ENCODE measurements at places on chromosomes 7 and 10.

DNA sequence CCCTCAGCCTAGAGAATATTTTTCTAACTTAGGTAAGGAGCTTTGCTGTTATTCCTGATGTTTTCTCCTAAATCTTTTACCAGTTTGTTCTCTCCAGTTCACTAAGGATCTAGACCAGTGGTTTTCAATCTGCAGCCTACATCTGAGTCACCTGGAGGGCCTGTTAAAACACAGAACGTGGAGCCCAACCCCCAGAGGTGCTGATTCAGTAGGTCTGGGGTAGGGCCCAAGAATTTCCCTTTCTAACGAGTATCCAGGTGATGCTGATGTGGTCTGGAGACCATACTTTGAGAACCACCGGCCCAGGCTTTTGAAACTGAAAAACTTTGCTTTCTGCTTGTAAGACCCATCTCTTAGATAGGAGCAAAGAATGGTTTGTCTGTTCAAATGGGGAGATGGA, 51.2 kb upstream of the KMT2E start:
- no peak for DNase-seq

GRCh38 chr10:121708728-121709674, 110.8 kb upstream of the FGFR2 start:
- no peak for DNase-seq

DNA sequence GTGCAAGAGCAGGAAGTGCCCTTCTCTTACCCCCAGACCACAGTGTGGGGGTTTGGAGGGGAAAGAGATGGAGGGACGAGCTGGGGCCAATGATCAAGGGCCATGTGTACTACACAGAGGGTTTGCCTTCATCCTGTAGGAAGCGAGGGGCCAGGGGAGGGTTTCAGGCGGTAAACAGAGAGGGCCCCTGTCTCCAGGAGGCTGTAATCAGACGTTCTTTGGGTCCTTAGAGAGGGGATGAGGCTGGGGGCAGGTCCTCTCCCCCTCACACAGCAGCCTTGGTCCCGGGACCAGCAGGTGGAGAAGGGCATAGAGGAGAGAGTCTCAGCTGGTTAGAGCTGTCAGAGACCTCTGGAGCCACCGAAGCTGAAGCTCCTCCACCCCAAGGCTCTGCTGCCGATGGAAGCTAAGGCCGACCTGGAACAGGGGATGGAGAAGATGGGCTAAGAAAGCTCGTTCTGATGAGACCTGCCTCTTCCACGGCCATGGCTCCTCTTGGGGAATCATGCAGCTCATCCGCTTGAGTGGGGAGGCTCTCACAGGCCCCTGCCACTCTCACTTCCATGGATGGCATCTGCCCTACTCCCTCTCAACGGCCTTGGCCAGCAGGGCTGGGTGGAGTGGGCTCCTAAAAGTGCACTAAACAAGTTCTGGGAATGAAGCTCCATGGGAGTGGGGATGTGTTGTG, 3.5 kb downstream of the LOXL4 start:
- no peak for DNase-seq

DNA sequence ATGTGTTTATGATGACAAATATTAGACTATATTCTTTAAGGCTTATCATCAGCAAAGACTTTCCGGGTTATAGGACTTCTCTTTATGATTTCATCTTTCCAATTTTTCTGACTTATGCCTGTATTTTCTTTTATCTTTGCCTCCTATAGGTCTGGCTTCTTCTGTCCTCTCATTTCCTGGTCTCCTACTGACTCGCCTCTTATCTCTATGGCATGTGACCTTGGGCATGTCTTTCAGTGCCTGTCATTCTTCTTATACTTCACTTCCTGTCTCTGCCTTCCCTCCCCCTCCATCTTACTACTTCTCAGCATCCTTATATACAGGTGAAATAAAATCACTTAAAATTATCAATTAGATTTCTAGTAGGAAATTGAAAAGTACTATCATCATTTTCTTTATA, 42.2 kb downstream of the PCDH15 start:
- no peak for DNase-seq

Data from cortex of kidney (tissue), 1 donor.